ENCODE measurements at places on chromosomes 7 and 10.

- DNase-seq, result no peak
Measured at GRCh38 chr7:139566736-139567646, 43.5 kb downstream of the CLEC2L start.

GRCh38 chr10:14918964-14919363 is 34.9 kb downstream of the DCLRE1C start:
- DNase-seq, result no peak

DNA sequence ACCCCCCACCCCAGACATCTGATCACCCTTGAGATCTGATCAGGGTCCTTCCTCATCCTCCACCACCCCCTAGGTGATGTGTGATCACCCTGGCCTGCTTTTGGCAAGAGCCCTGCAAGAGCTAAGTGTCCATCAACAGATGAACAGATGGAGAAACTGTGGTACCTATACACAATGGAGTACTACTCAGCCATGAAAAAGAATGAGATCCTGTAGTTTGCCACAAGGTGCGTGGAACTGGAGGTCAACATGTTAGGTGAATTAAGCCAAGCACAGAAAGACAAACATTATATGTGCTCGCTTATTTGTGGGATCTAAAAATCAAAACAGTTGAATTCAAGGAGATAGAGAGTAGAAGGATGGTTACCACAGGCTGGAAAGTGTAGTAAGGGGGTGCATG is 209.1 kb downstream of the USP6NL start:
- no peak for DNase-seq

- no peak for DNase-seq
Measured at GRCh38 chr7:109752068-109752467, 1182.4 kb downstream of the DNAJB9 start.

DNA sequence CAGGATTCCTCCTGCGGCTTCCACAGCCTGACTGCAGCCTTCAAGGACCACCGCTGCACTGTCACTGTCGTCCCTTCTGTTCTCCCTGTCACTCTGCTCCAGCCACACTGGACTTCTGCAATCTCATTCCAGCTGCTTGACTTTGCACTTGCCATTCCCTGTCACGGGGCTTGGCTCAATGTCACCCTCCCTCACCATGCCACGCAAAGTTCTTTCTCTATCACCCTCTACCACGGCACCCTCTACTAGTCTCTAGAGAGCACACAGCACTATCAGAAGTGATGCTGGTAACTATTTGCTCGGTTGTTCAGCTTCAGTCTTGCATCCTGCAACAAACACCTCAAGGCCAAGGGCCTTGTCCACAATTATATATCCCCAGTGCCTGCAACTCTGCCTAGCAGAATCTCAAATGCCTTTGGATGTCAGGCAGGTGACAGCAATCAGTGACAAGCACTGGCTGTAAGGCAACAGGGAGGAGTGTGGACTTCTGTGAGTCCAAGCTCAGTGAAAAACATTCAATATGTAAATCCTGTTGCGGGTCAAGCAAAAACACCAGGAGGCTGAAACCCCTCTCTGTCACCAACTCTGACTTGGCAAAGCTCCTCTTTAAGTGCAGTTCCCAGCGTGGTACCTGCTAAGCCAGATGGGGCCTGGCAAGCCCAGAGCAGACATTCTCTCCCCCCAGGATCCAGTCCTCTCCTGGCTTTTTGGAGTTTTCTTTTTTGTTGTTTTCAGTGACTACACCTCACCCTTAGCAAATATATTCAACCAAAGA is 259.9 kb downstream of the FGFR2 start:
- peak; percentile 54 for DNase-seq
